ENCODE measurements at places on chromosomes 3 and 15. TPM values are rescaled to one million over a fixed set of nuclear protein-coding genes. Genes with fewer than 3 reads are reported as not detected.

Gene GABRG3
- not detected for total RNA-seq

Gene GPR160
- total RNA-seq = 0.48 TPM

Gene LRRC15
- not detected for total RNA-seq

Gene EXD1
- not detected for total RNA-seq

Gene SPTBN5
- 1.7 TPM for total RNA-seq

Gene LYSMD2
- 6.5 TPM for total RNA-seq

All from right cardiac atrium (tissue), 5 donors.